ENCODE measurements at places on chromosomes 1 and 21.

DNA sequence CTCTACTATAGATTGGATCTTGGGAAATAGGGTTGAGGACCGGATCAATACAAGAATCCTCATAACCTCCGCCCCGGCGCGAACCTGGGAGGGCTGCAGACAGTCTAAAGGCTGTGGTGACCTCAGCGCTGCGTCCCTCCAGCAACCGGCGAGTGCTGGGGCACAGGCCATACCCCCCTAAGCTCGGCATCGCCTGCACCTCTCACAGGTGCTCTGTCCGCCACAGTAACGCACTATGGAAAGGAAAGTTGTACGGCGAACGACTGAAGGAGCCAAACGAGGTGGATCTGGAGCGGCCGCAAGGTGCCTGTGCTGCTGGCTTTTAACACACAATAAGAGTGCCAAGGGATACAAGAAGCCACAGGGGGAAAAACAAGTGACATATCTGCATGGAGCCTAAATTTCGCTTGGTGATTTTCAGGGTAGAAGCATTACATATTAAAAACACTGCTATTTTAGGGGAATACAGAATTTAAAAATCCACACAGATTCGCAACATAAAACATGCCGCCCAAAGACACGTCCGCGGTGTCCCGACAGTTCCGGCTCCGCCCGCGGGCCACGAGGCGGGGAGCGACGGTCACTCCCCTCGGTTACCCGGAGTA lies 1.4 kb upstream of the RBM15 start:
- no peak for DNase-seq

- no peak for DNase-seq
Observed at GRCh38 chr1:167938080-167938636, 1.3 kb upstream of the MPC2 start.

DNA sequence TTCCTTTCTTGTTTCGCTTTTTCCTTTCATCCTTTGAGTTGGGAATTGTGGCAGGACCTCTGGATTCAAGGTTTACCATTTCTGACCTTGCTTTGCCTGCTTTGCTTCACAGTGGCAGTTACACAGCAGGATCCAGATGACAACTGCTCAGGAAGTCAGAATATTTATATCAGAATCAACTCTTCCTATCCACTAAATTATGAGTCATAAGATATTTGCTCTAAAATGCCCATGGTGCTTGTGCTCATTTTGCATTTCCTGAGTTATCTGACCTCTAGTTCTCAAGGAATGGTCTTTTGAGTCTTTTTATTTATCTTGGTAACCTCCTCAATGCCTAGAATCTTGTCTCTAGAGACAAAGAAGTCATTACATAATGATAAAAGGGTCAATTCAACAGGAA lies 290.8 kb downstream of the LRRC7 start:
- no peak for DNase-seq

DNA sequence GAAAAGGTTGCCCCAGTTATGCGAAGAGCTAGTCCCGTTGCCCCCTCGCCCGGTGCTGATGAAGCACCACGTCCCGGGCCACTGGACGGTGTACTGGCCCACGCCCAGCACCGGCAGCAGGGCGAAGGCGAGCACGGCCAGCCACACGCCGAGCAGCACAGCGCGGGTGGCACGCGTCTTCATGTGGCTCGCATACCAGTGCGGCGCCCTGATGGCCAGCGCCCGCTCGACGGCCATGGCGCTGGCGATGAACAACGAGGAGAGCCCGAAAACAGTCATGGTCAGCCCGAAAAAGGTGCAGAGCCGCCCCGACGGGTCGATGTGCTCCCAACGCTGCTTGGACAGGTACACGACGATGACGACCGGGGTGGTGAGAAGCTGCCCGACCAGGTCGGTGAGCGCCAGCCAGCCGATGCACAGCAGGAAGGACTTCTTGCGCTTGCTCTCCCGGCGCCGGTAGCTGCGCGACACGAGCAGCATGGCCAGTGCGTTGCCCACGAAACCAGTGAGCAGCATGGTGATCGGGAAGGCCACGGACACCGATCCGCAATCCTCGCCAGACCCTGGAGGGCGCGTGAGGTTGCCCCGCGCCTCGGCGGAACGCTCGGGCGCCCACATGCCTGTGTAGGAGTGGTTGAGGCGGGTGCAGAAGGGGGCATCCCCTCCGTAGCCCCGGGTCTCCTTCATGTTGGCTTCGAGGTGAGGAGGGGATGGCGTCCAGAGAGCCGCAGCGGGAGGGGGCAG lies 553 bp downstream of the PTGER3 start:
- DNase-seq, result no peak

GRCh38 chr1:157691285-157691920 lies 9.2 kb downstream of the FCRL3 start:
- peak; percentile 4 for DNase-seq

GRCh38 chr1:31354283-31354682 lies 18.6 kb downstream of the FABP3 start:
- DNase-seq, result no peak

DNA sequence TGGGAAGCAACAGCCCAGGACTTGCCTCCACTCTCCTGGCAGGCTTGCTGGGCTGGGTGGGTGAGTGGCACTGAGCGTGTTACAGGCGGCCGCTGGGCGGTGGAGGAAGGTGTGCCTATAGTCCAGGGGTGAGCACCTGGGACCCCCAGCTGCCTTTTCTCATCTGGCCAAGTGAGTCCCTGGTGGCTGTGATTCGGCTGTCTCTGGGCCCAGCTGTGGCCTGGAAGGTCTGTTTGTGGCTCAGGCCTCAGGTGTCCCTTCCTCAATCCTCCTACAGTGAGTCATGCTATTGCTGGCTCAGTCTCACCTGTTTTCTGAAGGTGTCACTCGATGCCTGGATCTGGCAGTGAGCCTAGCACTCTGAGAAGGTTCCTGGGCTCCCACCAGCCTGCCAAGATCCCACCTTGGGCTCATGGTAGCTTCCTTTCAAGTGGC lies 564.2 kb downstream of the PTPRU start:
- no peak for DNase-seq

GRCh38 chr1:6475381-6476133 lies 9.6 kb upstream of the TNFRSF25 start:
- DNase-seq, result no peak

- DNase-seq, result no peak
Observed at GRCh38 chr1:210655511-210655910, 326.8 kb downstream of the HHAT start.

GRCh38 chr1:81208441-81208840 lies 592.3 kb upstream of the ADGRL2 start:
- DNase-seq, result no peak

DNA sequence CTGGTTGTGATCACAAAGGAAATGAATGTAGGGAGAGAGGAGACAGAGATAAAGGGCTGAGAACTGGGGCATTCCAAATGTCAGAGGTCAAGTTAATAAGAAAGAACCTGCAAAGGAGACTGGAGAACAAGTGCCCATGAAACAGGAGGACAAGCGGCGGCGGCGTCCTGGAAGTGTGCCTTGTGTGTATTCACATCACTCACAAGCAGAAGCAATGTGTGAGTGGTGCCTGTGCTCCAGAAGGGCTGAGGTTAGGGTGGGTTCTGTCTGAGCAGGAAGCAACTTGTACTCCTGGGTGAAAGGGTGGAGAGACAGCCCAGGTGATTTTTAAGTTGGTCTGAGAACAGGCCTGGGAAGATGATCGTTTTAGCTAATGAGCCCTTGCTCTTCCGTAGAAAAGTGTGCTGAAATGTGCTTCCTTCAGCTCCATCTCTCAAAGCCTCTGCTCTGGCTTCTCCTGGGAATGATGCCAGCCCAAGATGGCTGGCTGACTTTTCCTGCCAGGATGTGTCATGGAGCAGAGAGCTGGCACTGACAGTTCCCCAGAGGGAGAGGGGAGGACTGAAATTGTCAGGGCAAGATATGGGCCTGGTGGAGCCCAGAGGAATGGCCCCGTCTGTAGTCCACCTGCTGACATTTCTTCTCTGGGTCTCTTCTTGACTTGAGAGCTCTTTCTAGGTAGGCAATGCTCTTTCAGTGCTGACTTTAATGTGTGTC lies 25.1 kb upstream of the PLEKHA6 start:
- no peak for DNase-seq

GRCh38 chr1:22754106-22754768 lies 43.6 kb downstream of the EPHB2 start:
- DNase-seq, result no peak

DNA sequence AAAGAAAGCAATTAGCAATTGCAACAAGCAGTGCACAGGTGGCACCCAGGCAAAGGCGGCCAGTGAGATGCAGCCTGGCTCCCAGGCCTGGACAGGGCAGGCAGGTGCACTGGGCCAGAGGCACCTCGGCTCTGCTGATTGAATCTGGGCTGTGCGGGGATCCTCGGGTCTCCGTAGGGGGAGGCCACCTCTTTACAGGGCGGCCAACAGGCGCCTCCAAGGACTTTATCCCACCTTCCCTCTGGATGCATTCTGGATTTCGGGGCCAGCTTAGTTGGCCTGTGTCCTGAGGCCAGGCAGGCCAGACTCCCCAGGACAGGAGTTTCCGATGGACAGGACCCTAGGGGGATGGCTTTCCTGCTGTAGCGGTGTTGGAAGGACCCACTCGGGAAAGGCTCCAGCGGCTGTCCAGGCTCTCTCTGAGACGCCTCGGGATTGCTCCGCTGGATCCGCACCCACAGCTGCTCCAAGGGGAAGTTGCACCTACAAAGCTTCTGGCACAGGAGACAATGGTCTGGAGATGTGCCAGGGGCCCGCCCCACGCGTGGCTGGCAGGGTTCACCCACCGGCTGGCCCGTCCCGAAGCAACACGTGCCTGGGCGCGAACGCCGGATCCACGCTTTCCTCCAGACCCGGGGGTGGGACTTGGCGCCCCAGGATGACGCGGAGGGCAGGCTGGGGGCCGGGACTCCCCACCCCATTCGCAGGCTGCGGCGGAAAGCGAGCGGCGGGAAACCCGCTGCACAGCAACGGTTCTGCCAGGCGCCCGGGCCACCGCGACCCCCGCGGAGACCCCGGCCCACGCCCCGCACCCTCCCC lies 810 bp downstream of the SLC19A1 start:
- DNase-seq, result no peak

Data from anterior cingulate cortex (tissue), 58 donors.